ENCODE measurements at places on chromosomes 13 and 19.
A peak's percentile ranks its signal among the peaks of the same experiment; 100 is the strongest.

- no peak for DNase-seq
These were observed 30.1 kb upstream of the USP12 start for GRCh38 chr13:27201661-27202060.

GRCh38 chr13:63044589-63045313, 1629.1 kb upstream of the PCDH20 start:
- no peak for DNase-seq

GRCh38 chr19:19744641-19745040, 11.7 kb upstream of the ZNF14 start:
- DNase-seq, result no peak

GRCh38 chr13:66359910-66360552, 870.1 kb downstream of the PCDH9 start:
- DNase-seq, result no peak

- DNase-seq, result peak; percentile 62
These were observed 110.6 kb downstream of the PCDH9 start for GRCh38 chr13:67119481-67119894.

DNA sequence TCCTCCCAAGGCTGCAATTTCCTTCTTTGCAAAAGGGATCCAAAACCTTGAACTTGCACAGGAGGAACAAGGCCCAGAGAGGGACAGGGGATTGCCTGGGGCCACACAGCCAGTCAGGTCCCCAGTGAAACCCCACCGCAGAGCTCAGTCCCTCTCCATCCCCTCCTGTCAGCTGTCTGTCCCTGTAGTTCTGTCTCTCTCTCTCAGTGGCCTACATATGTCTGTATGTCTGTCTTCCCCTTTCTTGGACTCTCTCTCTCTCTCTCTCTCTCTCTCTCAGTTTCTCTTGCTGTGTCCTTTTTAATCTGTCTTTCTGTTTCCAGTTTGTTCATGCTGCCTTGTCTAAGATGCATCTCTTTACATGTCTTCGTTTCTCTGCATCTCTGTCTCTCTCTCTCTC, 11.5 kb downstream of the CEACAM19 start:
- no peak for DNase-seq
